ENCODE measurements at places on chromosomes 3 and 15.

DNA sequence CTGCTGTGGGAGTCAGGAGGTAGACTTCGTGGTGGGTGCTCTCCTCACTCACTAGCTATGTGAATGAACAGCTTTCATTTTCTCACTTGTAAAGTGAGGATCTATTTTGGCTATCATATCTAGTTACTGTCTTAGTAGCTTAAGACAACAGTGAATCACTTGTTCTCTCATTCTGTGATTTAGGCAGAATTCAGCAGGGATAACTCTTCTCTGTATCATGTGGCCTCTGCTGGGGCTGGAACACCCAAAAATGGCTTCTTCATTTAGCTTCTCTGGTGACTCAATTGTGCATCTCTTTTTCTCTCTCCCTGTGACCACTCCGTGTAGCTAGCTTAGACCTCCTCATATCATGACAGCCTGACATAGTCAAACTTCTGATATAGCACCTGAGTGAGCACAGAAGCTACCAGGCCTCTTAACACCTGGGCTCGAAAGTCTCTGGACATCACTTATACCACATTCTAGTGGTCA, 68.4 kb downstream of the BFSP2 start:
- DNase-seq: peak; percentile 80

DNA sequence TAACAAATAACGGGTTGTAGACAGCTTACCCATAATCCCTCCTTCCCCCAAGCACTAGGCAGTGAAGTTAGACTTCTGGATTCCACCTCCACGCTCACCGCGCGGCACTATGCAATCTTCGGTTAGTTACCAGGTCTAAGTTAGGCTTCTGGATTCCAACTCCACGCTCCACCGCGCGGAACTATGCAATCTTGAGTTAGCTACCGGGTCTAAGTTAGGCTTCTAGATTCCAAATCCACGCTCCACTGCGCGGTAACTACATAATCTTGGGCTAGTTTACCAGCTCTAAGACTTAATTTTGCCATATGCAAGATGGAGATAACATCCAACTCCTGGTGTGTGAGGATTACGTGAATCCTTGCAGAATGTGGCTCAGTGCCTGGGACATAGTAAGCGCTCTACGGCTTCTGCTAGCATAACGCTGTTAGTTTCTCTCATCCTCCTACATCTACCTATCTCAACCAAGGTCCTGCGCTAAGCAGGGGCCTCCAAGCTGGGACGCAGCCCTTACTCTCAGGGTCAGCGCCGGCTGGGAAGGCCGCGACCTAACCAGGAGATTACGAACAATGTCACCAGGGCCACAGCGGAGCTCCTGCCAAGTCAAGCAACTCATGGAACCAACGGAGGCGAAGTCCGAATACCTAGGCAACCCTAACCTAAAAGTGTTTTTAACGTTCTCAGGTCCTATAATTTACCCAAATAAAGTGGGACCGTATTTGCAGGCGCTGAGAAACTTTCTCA, 497 bp upstream of the RPLP1 start:
- no peak for DNase-seq

- no peak for DNase-seq
Measured at GRCh38 chr3:38404286-38404685, 49.4 kb upstream of the ACVR2B start.

GRCh38 chr3:69009559-69010410, 3.7 kb downstream of the EOGT start:
- no peak for DNase-seq

DNA sequence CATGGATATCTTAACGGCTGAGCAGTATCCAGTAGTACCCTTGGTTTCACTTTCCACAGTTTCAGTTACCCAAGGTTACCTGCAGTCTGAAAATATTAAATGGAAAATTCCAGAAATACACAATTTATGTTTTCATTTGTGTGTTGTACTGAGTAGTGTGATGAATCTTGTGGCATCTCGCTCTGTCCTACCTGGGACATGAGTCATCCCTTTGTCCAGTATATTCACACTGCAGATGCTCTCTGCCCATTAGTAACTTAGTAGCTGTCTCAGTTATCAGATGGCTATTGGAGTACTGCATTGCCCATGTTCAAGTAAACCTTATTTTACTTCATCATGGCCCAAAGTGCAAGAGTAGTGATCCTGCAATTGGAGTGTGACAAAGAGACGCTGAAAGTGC, 26.1 kb downstream of the GASK1A start:
- DNase-seq: no peak

DNA sequence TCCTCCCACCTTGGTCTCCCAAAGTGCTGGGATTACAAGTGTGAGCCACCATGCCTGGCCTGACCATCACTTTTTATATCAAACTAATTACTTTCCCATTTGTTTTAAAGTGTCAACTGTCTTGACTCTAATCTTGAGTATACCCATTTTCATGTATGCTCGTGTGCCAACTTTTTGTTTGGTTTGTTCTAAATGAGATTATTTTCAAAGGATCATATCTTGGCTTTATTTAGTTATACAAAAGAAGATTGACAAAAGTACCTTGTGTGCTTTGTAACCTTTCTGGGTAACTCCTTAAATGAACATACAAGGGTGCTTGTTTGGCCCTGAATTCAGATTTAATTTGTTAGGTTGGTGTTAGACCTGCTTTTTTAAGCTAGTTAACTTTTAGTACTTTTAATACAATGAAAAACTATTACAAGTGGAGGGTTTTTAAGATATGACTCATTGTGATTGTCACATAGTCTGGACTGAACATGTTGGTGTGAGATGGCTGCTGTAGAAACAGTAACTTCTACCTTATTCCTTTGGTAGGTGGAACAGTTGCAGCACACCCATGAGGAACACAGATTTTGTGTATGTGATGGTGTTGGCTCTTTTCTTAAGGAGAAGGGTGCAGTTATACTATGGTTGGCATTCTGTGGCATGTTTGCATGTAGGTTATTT, 10.7 kb downstream of the KIF23 start:
- no peak for DNase-seq

GRCh38 chr3:69292959-69293574, 92.8 kb downstream of the FRMD4B start:
- no peak for DNase-seq

- no peak for DNase-seq
Measured at GRCh38 chr3:130636480-130637234, 110.0 kb downstream of the PIK3R4 start.

DNA sequence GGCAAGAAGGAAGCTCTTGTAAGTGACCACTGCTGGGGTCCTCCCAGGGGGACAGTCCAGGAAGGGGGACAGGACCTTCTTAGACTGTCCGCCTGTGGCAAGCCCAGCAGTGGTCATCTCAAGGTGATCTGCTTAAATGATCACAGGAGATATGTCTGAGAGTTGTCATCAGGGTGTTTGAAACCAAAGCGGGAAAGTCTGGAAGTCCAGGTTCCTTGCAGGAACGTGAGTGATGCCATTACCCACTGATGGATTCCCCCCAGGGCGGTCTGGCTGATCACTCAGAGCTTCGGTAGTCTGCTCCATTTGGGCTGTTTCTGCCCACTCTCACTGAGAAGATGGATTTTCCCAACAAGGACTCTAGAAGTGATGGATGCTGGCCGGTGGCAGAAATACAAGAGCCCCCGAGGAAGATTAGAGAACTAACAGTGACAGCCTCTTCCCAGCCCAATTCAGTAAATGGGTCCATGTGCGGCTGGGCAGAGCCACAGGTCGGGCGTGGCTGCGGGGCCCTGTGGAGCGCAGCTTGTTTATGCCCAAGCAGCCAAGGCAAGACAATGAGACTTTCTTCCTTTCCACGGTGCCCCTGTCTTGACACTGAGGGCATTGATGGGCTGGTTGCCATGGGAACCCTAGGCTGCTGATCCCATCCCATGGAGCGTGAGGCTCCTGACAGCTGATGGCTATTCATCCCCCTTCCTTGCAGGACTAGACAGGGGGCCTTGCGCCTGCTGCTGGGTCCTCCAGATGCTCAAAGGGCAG, 9.5 kb downstream of the PCSK6 start:
- DNase-seq: peak; percentile 47

DNA sequence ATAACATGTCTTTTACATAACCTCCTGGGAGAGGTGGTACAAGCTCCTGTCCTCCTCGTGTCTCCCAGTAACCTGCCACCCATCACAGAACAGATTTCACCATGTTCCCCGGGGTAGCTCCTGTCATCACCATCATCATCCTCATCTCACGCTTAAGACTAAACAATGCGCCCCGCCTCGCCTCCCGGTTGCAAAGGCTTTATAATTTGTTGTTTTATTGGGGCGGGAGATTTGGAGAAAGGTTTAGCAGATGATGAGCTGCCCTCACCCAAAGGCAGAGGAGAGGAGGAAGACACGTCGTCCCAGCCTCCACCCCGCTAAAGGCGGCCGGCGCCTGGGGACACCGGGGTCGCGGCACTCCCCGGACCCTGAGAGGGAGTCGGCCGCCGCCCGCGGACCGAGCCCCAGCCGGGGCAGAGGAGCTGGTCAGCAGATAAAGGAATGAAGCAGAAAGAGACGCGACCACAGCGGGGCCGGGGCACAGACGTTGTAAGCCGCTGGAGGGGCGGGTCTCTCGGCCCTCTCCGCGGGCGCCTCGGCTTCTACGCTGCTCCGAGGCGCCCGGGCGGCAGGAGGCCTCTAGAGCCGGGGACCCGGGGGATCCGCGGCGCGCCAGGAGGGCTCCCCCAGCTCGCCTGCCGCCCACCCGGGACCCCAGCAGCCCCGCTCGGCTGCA, 589 bp downstream of the HERC1 start:
- DNase-seq: no peak

GRCh38 chr3:177340243-177340830, 143.1 kb upstream of the TBL1XR1 start:
- DNase-seq: no peak

DNA sequence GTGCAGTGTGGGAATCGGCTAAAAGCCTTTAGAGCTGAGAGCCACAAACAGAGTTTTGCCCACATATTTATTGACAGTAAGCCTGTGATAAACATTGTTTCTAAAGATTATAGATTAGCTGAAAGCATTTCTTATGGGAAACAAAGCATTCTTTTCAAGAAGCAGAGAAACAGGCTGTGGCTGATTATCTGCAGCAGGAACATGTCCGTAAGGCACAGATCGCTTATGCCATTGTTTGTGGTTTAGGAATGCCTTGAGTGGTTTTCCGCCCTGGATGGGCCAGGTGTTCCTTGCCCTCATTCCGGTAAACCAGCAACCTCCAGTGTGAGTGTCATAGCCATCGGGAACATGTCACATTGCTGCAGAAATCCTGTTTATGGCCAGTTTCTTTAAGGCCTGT, 12.5 kb downstream of the XYLB start:
- no peak for DNase-seq

DNA sequence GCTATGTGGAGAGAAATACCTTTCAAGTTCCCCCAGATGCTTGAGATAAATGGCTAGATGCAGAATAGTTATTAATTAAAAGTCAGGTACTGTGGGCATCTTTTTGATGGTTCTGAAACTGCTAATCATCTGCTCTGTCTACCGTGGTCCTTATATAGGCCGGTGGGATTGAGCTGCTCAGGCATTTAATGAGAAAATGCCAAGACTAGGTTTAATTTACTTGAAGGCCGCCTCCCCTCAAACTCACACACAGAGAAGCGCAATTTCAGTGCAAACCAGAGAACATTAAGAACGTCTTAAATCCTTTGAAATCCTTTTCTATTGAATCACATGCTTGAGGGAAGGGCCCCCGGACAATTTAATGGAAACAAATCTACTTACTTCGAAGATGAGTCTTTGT, 136.4 kb upstream of the CRBN start:
- DNase-seq: no peak

DNA sequence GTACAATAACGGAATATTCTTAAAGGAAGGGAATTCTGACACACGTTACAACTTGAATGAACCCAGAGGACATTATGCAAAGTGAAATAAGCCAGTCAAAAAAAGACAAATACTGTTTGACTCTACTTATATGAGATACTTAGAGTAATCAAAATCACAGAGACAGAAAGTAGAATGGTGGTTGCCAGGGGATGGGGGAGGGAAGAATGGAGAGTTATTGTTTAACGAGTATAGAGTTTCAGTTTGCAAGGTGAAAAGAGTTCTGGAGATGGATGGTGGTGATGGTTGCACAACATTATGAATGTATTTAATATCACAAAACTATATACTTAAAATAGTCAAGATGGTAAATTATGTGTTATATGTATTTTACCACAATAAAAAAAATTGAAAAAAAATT, 112.9 kb upstream of the ARHGEF3 start:
- no peak for DNase-seq

DNA sequence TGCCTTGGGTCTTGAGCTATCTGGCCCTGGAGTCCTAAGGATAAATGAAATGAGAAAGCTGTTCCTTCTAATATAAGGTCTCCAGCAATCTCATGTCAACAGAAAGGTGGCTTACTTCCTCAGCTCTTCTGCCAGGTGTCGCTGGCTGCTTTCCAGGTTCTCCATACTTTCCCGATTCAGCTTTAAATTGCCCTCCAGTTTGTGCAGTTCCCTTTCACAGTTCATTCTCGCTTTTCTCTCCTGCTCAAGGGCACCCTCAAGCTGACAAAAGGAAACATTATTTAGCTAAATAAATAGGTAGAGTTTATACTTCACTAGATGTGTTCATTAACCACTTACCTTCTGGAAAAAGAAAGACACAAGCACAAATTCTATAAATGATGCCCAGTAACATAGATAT, 73.0 kb downstream of the MYH15 start:
- no peak for DNase-seq

DNA sequence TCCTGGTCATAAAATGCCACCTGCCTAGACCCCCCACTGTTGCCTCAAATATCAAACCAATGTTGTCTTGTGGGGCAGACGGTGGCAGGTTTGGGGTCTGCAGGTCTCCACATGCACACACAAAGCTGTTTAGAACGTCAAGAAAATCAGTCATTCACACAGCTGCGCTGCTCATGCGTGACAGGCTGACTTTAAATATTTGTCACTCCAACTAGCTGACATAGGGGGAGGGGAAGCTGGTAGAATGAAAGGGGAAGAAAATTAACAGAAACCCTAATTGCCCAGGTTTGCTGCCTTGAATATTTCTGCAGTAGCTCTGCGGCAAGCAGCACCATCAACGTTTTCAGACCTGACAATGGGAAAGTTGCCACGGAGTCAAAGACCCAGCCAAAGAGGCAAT, 201.8 kb downstream of the ABHD5 start:
- DNase-seq: no peak

GRCh38 chr3:63295356-63295755, 17.2 kb downstream of the SYNPR start:
- DNase-seq: no peak

DNA sequence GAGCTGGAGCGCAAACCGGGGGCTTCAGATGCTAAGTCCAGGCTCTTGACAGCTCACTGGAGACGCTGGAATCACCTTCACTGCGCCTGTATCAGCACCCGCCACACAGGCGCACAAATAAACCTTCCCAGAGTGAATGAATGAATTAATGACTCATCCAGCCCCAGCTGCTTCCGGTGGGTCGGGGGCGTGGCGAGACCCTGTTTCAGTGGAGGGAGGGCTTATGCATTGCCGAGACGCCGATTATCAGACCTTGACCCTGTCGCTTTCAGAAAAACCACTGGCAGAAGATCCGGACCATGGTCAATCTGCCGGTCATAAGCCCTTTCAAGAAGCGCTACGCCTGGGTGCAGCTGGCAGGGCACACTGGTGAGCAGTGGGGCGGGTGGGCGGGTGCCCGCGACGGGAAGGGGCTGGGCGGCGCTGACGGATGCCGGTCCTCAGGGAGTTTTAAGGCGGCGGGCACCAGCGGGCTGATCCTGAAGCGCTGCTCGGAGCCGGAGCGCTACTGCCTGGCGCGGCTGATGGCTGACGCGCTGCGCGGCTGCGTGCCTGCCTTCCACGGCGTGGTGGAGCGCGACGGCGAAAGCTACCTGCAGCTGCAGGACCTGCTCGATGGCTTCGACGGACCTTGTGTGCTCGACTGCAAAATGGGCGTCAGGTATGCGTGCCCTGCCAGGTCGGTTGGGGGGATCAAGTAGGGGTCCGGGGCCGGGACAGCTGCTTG, 7.7 kb downstream of the ITPKA start:
- DNase-seq: no peak

GRCh38 chr15:69265347-69265955, 33.3 kb upstream of the PAQR5 start:
- peak; percentile 8 for DNase-seq

Data from COLO829 (cell line).